CD4-positive, alpha-beta T cell (primary cell): ENCODE measurements at places on chromosomes 6 and 20.

- peak; percentile 95 for DNase-seq
These were observed 634 bp upstream of the PHF1 start for GRCh38 chr6:33410050-33410710.

DNA sequence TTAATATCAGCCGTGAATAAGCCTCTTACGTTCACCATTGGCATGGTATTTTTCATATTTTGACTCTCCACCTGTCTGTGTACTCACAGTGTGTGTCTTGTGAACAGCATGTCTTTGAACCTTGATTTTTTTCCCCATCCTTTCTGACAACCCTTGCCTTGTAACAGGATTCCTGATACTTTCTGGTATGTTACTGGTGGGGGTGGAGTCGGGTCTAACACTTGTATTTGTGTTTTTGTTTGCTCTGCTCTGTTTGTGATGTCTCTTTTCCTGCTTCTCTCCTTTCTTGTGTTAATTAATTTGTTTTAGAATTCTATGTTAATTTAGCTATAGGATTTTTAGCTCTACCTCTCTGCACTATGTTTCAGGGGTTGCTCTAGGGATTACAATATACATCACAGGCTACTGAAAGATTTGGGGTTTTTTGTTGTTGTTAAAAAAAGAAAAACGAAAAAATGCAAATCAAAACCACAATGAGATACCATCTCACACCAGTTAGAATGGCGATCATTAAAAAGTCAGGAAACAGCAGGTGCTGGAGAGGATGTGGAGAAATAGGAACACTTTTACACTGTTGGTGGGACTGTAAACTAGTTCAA lies 245.1 kb downstream of the CDH4 start:
- no peak for DNase-seq

GRCh38 chr6:140850438-140850837 lies 1282.3 kb upstream of the GJE1 start:
- DNase-seq, result no peak

- no peak for DNase-seq
These were observed 500.4 kb downstream of the COL12A1 start for GRCh38 chr6:74705451-74705850.

DNA sequence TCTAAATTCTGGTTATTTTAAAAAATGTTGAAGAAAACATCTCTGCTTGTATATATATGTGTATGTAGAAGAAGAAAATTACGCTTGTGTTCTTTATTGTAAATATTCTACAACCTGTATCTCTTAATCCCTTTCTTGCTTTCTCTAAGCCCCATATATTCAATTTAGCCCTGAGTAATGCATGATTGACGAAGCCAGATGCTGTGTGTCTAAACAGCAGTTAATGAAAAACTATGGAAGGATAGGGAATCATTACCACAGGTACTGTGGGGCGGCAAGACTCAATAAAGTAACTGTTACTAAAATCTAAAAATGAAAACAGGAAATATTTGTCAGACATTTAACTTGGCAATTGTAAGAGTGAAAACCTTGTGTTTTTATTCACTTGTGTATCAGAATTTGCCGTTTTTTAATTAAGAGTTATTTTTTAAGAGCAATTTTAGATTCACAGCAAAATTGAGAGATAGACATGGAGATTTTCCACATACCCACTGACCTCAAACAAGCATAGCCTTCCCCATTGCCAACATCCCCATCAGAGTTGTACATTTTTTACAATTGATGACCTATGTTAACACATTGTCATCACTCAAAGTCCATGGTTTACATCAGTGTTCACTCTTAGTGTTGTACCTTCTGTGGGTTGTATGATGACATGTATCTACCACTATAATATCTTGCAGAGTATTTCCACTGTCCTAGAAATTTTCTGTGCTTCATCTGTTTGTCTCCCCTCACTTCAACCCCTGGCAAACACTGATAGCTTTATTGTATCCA lies 76.7 kb downstream of the BCKDHB start:
- DNase-seq, result no peak

GRCh38 chr6:149153693-149154092 lies 163.8 kb upstream of the TAB2 start:
- DNase-seq, result no peak

DNA sequence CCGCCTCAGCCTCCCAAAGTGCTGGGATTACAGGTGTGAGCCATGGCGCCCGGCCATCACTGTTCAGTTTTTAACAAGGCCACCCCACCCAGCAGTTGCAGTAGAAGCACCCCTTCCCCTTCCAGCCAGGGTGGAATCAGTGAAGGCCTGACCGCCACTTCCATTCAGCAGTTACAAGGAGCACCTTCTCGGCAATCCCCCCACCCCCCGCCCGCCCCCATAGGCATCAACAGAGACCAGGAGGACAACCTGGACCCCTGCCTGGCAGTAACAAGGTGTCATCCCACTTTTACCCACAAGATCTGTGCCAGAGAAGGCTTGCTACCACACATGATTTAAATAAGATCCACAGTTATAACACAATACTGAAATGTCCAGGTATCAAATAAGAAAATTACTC lies 23.1 kb downstream of the NCR2 start:
- no peak for DNase-seq

DNA sequence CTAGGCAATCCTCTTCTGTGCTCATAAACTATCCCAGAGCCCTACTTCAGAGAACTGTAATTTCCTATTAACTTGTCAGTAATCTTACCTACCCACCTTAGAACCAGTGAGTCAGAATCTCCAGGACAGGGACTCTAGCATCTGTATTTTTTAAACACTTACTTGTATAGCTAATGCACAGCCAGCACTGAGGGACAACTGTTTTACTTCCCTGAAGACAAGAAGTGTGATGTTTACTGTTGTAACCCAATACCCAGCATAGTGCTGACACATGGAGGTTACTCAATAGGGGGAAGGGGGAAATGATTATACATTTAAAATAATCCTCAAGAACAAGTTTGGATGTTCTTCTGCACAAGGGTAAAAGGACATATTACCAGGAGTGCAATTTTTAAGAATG lies 130.8 kb downstream of the BTBD9 start:
- DNase-seq, result no peak

- DNase-seq, result no peak
These were observed 295.2 kb downstream of the QKI start for GRCh38 chr6:163709693-163710092.

- no peak for DNase-seq
These were observed 237.4 kb upstream of the GMDS start for GRCh38 chr6:2482773-2483172.

- peak; percentile 71 for DNase-seq
These were observed 868 bp downstream of the NCOA3 start for GRCh38 chr20:47502271-47503239.

DNA sequence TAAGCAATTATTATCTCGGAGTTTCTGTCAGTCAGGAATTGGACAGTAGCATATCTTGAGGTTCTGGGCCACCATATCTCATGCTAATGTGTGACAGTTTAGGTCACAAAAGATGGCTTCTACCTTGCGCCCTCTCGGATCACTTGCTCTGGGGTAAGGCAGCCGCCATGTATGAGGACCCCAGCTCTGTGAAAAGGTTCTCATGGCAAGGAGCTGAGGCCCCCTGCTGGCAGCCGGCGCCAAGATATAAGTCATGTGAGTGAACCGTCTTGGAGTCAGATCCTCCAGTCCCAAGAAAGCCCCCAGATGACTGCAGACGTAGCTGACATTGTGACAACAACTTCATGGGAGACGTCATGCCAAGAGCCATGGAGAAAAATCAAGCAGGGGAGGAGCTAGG lies 670.8 kb downstream of the KIF16B start:
- no peak for DNase-seq

DNA sequence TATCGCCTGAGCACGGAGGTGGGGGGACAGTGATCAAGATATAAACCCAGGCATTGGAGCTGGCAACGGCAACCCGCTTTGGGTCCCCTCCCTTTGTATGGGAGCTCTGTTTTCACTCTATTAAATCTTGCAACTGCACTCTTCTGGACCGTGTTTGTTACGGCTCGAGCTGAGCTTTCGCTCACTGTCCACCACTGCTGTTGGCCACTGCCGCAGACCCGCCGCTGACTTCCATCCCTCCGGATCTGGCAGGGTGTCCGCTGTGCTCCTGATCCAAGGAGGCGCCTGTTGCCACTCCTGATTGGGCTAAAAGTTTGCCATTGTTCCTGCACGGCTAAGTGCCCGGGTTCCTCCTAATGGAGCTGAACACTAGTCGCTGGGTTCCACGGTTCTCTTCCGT lies 48.9 kb upstream of the CD83 start:
- no peak for DNase-seq

DNA sequence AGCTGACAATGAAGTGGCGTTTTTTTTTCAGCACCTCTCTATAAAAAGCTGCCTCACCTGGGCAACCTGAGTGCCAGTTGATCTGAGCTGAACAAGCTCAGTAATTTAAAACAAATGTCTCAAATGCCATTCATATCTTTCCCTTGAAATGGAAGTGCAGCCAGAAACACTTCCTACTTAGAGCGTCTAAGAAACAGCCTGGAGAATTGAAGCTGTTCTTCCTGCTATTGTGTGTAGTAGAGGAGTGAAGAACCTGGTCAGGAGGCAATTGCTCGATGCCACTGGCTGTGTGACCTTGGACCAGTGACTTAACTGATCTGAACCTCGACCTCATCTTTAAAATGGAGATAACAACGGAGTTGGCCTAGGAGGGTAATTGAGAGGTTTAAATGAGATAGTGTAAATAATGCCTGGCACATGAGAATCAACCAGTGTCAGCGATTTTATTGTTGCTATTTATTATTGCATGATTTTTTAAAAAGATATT lies 95.4 kb upstream of the FOXQ1 start:
- DNase-seq, result no peak

DNA sequence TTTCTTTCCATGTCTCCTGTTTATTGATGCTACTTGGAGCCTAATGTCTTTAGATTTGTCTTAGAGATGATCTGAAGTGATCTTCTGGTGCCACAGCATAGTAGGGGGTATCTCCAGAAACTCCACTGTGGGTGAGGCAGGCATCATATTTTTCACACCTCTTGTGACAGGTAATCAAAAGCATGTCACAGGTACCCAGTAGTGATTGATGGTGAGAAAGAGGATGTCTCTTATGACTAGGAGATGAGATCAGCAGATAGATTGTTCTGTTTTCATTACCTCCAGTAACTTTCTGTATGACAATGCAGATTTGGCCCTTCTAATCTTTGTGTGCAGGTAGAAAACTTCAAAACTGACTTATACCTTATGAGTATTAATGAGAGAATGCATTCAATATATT lies 13.5 kb downstream of the NCOA7 start:
- no peak for DNase-seq

DNA sequence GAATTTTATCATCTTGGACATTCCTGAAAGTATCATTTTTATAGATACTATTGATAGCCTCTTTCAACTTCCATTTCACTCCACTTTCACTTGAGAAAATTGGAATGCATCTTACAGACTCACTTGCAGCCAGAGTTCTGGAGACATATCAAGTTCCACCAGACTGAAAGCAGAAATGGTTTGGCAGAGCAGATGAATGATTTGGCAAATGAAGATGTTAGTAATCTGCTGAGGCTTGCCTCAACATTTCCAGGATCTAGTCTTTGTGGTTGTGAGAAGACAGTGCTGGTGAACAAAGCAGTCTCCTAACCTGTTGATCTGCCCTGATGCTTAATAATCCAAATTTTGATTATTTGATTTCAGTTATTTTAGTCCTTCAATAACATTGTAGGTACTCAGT lies 202.6 kb downstream of the TRDN start:
- DNase-seq, result no peak

DNA sequence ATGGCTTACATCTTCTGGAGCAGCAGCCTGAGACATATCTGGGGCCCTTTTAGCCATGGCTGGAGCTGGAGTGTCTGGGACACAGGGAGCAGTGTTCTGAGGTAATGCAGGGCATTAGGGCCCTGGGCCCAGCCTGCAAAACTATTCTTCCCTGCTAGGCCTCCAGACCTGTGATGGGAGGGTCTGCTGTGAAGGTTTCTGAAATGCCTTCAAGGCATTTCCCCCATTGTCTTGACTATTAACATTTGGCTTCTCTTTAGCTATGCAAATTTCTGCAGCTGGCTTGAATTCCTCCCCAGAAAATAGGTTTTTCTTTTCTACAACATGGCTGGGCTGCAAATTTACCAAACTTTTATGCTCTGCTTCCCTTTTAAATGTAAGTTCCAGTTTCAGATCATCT lies 61.5 kb downstream of the EDN1 start:
- DNase-seq, result no peak

- DNase-seq, result no peak
These were observed 176.2 kb downstream of the KIF16B start for GRCh38 chr20:16397086-16397485.

DNA sequence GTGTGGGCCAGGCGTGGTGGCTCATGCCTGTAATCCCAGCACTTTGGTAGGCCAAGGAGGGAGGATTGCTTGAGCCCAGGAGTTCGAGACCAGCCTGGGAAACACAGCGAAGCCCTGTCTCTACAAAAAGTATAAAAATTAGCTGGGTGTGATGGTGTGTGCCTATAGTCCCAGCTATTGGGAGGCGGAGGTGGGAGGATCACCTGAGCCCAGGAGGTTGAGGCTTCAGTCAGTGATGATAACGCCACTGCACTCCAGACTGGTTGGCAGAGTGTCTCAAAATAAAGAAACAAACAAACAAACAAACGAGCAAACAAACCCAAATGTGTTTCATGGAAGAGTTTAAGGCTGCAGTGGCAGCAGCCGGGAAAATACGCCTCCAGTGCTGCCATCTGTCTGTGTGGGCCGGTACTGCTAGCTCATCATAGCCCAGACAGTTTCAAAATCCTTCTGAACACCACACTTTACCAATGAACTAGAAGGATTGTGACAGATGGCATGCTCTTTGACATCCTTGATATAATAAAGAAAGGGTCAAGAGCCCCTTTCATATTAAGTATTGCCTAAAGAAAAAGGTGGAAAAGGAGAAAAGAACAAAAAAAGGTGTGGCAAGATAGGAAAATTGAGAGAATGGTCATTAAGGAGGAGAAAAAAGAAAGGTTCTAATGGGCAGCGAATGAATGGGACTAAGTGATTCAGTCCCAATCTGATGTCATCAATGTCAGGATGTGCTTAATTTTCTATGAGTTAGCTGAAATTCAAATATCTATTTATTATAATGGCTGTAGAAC lies 298.6 kb downstream of the SYNE1 start:
- DNase-seq, result peak; percentile 74

DNA sequence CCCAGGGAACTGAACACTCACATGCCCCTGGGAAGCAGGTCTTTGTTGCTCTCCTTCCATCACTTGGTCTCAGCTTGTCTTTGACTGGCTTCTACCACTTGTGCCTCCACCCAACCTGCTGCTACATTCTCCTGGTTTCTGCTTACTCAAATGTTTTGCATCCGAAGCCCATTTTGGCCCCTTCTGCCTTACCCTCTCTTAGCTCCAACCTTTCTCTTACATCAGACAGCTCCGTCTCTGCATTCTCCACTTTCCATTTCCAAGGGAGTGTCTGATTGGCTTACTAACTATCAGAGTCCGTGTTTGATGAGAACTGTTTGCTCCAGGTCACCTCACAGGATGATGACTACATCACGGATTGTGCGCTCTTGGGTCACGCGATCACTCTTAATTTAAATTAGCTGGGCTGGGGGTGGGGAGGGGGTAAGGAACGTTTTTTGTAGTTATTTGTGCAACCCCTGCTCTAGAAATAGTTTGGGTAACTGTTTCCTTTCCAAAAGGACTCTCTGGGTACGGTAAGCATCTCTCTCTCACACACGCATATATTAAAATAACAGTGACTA lies 844 bp upstream of the ABRACL start:
- peak; percentile 72 for DNase-seq
